SK-N-SH (cell line): ENCODE measurements at places on chromosomes 1 and 21.

DNA sequence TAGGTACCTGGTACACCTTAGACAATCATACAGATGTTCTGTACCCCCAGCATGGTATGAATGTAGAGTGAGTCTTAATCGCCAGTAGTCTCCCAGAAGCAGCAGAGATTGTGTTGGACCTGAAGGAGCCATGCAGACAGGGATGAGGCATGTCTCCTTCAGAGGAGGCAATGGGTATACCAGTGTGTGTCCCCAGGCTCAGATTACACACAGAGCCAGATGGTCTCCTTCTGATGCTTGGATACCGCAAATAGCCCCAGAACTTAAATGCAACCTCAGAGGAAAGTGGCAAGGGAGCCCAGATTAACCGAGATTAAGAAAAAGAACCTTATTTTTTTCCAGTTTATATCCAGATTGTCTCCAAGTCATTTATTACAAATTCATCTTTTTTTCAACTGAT, 96.8 kb upstream of the C21orf91 start:
- no peak for DNase-seq

GRCh38 chr1:232562855-232563510, 67.0 kb downstream of the SIPA1L2 start:
- no peak for DNase-seq

- no peak for DNase-seq
Measured at GRCh38 chr1:157618190-157618589, 20.3 kb upstream of the FCRL4 start.

- DNase-seq: peak; percentile 37
Measured at GRCh38 chr1:223244366-223245103, 101.5 kb upstream of the TLR5 start.

- no peak for DNase-seq
Measured at GRCh38 chr1:8241417-8242014, 76.4 kb upstream of the SLC45A1 start.

DNA sequence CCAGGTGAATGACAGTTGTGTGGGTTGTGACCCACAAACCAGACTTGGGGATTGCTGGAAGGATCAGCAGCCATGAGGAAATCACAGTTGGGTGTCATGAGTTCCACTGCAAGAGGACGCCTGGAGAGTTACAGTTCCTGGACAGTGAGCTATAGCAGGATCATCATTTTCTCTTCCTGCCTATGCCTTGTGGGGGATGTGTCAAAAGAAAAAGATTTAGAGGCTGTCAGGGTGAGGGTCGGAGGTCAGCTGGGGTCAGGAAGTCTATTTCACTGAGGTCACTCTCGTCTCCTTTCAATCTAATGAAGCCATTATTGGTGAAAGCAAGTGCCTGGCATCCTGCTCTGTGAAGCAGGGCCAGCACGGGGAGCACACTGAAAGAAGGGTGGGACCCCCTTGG, 7.0 kb upstream of the LIN28A start:
- DNase-seq: no peak

DNA sequence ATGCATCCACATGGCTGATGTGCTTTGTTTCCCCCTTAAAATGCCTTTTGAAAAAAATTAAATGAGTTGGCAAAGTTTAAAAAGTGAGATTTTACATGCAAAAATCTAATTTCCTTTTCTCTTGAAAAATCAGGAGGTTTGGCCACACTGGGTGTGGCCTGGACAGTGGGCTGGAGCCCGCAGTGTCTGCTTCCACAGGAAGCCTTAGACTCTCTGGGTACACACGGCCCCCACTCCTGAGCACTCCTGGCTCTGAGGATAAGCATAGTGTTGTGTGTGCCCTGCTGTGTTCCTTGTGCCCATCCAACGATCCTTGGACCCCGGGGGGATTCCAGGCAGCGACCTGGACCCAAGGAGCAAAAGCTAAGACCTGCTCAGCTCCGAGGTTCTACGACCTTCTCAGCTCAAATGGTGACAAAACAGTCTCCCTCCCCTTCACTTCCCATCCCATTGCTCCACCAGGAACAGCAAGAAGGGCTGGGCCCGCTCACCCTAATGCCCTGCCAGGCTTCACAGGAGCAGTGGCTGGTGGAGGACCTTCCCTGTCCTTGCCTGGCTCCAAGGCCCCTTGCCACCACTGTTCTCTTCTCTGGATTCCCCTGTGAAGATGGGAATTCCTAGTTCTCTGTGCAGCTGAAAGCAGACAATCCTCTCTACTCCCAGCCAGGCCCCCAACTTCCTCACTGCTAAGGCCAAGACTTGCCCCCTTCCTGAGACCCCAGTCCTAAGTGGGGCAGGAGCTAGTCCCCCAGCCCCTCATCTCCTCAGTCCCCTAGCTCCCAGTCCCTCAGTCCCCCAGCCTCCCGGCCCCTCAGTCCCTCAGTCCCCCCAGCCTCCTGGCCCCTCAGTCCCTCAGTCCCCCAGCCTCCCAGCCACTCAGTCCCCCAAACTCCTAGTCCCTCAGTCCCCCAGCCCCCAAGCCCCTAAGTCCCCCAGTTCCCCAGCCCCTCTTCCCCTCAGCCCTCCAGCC, 395.8 kb downstream of the PTPRU start:
- no peak for DNase-seq

DNA sequence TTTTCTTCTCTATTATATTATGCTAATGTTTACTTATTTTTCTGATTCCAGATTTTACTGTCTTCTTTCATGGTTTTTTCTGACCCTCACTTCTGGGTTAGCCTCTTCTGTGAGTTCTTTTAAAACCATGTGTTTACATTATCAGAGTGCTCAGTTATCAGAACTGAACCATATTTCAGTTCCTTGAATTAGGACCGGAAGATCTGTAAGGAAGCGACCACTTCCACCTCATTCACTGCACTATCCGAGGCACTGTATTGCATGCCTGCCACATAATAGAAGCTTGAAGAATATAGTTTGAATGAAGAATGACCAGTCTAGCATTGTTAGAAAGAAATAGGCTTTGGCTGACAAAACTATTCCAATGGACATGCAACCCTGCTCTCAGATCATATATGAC, 281.0 kb upstream of the DEPDC1 start:
- DNase-seq: no peak

DNA sequence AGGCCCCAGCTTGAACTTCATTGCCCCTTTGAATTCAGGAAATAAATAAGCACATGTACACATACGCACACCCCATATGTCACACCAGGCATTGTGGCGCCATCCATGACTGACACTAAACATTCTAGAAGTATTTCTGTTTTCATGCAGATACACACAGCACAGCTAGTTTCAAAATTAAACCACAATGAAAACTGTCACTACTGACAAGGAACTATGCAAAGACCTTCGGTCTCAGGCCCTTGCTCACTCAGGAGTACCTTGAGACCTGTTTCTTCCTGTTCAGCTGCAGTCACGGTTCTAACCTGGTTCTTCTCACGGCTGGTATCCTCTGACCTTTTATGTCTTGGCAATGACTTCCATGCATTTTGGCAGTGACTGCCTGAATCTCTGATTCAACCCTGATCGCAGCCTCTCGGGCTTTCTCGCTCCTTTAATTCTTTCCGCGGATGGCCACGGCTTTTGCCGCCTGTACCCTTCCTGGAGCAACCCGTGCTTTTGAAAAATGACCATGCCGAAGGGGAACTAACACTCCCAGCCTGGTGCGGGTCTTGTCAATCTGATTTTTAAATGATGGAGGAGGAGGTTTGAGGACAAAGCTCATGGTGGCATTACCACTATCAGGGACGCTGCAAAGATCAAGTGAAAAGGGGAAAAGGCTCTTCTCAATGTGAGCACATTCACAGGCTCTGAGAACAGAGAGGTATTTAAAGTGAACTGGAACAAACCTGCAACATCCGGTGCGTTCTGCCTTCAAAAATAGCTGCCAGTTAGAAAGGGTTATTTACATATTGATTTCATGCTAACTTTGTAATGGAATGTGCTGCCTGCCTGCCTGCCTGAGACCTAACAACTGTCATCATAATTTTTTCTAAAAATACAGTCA, 384.6 kb downstream of the RRAGC start:
- DNase-seq: no peak

GRCh38 chr1:68600049-68600661, 103.3 kb upstream of the DEPDC1 start:
- DNase-seq: peak; percentile 12

GRCh38 chr1:241998412-241998921, 431 bp downstream of the MAP1LC3C start:
- DNase-seq: no peak

- no peak for DNase-seq
Measured at GRCh38 chr1:33142483-33143064, 39.3 kb downstream of the TRIM62 start.

DNA sequence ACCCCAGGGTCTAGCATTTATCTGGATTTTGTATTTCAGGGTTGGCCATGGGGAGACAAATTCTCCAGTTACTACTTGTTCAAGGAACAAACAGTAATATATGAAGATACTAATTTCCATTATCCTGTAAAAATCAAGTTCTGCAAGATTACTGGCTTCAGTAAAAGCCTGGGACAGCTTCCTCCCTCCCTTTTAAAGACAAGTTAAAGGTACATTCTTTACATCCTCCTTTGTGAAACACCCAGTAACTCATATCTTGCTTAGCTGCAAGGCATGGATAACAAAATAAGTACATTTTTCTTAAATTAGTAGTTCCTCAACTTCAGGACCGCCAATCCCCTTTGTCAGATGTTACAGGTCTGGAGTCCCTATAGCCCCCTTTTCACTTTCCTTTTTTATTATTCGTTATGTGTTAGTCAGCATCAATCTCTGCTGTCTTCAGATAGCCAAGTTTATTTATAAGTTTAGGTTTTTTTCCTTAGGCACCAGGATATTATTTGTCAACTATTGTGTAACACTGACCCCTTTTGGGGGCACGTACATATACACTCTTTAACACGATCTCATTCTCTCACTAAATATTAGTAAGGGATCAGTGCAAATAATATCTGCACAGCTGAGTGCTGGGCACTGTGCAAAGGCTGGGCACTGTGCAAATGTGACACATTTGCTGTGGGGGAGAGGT, 9.8 kb downstream of the ERRFI1 start:
- DNase-seq: no peak

GRCh38 chr1:211640301-211640630, 35.2 kb downstream of the NEK2 start:
- no peak for DNase-seq

DNA sequence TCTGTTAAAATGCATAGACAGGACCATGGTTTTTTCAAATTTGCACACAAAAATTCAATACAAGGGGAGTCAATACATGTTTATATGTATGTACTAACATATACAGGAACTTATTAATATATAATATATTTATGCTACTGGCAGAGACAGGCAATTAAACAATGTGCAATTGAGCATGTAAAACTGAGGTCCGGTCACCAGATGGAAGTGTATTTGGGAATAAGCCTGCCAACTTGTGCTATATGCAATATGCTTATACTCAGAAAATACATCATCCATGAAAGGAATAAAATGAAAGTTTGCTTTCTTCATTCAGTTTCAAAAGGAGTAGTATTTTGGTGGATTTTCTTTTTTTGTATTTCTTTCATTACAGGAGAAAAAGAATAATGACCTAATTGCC, 640.2 kb upstream of the CXADR start:
- no peak for DNase-seq

- no peak for DNase-seq
Measured at GRCh38 chr1:225451840-225452515, 24.1 kb upstream of the LBR start.

DNA sequence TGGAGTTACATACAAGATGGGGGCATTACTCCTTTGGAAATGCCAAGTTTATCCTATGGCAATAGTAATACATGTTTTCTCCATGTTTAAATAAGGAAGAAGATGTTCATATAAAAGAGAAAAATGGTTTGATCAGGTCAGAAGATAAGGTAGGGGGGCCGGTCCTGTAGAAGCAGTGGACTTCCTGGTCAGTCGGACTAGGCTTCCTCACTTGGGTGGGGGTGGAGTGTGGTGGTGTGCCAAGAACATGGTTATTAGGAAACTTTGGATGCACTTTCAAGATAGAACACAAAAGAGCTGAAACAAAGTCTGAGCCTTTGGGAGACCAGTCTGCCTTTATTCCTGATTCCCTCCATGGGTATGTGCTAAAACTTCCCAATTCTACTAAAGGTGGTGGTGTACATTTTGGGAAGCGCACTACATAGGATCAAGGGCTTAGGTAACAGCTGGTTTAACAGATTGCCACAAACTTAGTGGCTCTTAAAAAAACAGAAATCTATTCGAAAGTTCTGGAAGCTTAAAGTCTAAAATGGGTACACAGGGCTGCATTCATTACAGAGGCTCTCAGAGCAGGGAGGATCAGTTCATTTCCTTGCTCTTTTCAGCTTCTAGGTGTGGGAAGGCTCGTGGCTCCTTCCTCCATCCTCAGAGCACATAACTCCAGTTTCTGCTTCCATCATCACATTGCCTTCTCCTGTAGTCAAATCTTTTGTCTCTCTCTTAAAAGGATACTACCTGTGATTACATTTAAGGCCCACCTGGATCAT, 64.6 kb downstream of the KDM1A start:
- no peak for DNase-seq

GRCh38 chr1:210232511-210233215, at the start of gene SERTAD4:
TSS of gene SERTAD4 (plus strand) at chr1:210232796. CDS start at chr1:210237961, 5,165 bp downstream.
- peak; percentile 88 for DNase-seq

DNA sequence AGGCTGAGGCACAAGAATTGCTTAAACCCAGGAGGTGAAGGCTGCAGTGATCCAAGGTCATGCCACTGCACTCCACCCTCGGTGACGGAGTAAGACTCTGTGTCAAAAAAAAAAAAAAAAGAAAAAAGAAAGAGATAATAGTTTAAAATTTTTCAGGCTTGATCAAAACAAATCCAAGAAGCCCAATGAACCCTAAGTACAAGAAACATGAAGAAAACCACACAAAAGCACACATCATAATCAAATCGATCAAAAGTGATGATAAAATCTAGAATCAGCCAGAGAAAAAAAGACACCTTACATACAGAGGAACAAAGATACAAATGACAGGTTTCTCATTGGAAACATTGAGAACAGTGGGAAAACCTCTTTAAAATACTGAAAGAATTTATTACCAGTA, 31.5 kb downstream of the LDLRAD1 start:
- no peak for DNase-seq

GRCh38 chr1:227320476-227320875, 2.2 kb upstream of the CDC42BPA start:
- no peak for DNase-seq

DNA sequence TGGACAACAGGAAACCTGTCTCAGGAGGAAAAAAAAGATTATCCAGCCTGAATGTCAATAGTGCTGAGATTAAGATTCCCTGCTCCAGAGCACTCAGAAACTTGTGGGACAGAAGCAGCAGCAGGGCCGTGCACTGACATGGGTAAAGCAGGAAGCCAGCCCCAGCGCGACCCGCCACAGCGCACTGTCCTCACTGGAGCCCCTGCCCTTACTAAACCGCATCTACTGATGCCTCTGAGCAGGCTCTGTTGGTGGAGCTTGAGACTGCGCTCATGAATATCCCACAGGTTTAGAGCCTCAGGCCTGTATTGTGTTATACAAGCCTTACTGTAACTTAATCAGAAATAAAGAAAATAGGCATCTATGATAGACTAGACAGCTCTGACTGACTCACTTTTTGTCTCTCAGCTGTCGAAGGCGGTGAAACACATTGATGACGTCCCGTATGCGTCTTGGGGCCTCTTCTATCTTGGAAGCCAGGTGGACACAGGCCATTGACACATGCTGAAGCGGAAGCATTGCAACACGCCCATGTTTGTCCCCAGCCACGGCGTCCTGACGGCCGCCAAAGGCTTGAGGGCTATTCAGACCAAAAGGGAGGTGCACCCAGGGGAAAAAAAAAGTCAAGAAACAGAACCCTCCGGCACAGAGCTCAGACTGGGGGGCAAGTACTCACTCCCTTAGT, 1.2 kb downstream of the CCNL2 start:
- peak; percentile 16 for DNase-seq
